Transverse colon (tissue), 4 donors: ENCODE measurements at places on chromosomes 4 and X.

DNA sequence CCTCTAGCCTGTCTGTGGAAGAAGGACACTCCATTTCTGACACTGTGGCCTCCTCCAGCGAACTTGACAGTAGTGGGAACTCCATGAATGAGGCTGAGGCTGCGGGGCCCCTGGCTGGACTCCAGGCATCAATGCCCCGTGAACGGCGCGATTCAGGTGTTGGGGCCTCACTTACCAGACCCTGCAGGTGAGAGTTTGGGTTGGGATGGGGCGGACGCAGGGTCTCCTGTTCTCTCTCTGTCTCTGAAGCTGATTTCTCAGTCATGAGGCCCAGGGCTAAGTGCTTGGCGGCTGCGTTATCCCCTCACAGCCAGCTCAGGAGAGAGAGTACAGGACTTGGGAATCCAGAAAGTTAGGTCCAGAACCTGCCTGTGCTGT is 71.0 kb downstream of the STARD8 start:
- no peaks in the 10 kb centered on the region for H3K4me1 ChIP-seq
- H3K36me3 ChIP-seq: no peaks in the 10 kb centered on the region
- no peak for DNase-seq
- no peaks in the 10 kb centered on the region for H3K27me3 ChIP-seq
- H3K4me3 ChIP-seq: no peak overlapping the region
- H3K27ac ChIP-seq: no peak overlapping the region

DNA sequence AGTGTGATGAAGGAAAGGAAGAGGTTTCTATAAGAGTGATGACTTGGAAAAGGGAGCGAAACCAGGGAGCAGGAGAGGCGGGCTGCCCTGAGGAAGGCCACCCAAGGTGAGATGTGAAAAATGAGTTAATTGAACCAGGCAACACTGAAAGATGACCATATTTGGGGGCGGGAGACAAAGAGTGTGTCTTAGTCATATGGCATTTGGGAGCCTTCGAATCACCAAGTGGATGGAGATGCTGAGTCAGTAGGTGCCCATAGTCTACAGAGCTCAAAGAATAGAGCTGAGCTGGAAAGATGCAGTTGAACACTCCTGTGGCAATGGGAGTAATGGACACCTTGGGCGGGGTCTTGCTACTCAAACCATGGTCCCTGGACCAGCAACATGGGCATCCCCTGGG is 8.3 kb upstream of the TLR8 start:
- H3K27me3 ChIP-seq: no peaks in the 10 kb centered on the region
- no peaks in the 10 kb centered on the region for H3K4me1 ChIP-seq
- H3K4me3 ChIP-seq: no peak overlapping the region
- no peaks in the 10 kb centered on the region for H3K36me3 ChIP-seq

- no peaks in the 10 kb centered on the region for H3K27me3 ChIP-seq
- DNase-seq: no peak
- H3K4me1 ChIP-seq: no peaks in the 10 kb centered on the region
- H3K36me3 ChIP-seq: no peaks in the 10 kb centered on the region
- no peak overlapping the region for H3K27ac ChIP-seq
These were observed 36.8 kb downstream of the ACSL4 start for GRCh38 chrX:109696146-109696740.

GRCh38 chrX:45208121-45208856 is 7.6 kb upstream of the DIPK2B start:
- no peaks in the 10 kb centered on the region for H3K4me1 ChIP-seq
- no peaks in the 10 kb centered on the region for H3K27me3 ChIP-seq
- no peak overlapping the region for H3K27ac ChIP-seq
- no peak overlapping the region for H3K4me3 ChIP-seq
- no peak for DNase-seq
